Effector memory CD8-positive, alpha-beta T cell (primary cell): ENCODE measurements at places on chromosomes 2 and 18.
A peak's percentile ranks its signal among the peaks of the same experiment; 100 is the strongest.

- peaks cover 70% of the 10 kb centered on the region for H3K27me3 ChIP-seq
- no peak overlapping the region for H3K4me3 ChIP-seq
- peaks cover 3% of the 10 kb centered on the region for H3K36me3 ChIP-seq
- no peak overlapping the region for H3K27ac ChIP-seq
- no peak for DNase-seq
These were observed 6.6 kb upstream of the NTSR2 start for GRCh38 chr2:11676640-11677039.

- H3K36me3 ChIP-seq, result peaks cover 3% of the 10 kb centered on the region
- no peaks in the 10 kb centered on the region for H3K27me3 ChIP-seq
- DNase-seq, result no peak
- no peak overlapping the region for H3K27ac ChIP-seq
These were observed 33.5 kb downstream of the PTPN18 start for GRCh38 chr2:130389358-130389757.

GRCh38 chr2:170714381-170715061, 616 bp upstream of the SP5 start:
- peaks cover 84% of the 10 kb centered on the region for H3K27me3 ChIP-seq
- no peak overlapping the region for H3K27ac ChIP-seq
- peaks cover 5% of the 10 kb centered on the region for H3K36me3 ChIP-seq
- H3K4me1 ChIP-seq, result peaks cover 16% of the 10 kb centered on the region
- DNase-seq, result no peak
- peak overlapping the region; percentile 87 for H3K4me3 ChIP-seq

- peaks cover 7% of the 10 kb centered on the region for H3K36me3 ChIP-seq
- H3K27me3 ChIP-seq, result no peaks in the 10 kb centered on the region
- peaks cover 13% of the 10 kb centered on the region for H3K4me1 ChIP-seq
- H3K4me3 ChIP-seq, result no peak overlapping the region
- H3K27ac ChIP-seq, result no peak overlapping the region
These were observed 135.5 kb downstream of the MGAT5 start for GRCh38 chr2:134389381-134389780.

DNA sequence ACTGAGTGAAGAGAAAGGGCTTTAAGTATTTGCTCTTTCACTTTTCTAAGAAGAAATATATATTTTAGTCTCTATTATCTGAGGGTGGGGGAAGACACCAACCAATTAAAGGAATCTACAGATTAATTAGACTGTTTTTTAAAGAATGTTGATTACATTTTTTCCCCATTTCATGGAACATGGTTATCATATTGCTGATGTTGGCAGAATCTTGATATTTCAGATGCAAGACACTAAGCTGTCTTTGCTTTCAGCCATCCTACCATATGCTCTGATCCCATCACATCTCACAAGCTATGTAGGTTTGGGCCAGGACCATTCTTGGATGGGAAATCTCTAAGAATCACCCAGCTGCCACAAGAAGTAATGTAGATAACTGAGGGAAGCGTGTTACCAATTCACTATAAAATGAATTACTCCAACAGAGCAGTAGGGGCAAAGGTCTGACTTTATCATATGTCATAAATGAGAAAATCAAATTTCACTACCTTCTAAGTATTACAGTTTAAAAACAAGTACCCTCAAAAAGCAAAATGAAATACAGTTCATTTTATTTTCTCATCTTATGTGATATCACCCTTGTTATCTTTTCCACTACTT, 6.7 kb upstream of the TBR1 start:
- peaks cover 2% of the 10 kb centered on the region for H3K4me1 ChIP-seq
- H3K36me3 ChIP-seq, result no peaks in the 10 kb centered on the region
- no peak overlapping the region for H3K4me3 ChIP-seq
- DNase-seq, result no peak
- peaks cover 9% of the 10 kb centered on the region for H3K27me3 ChIP-seq
- no peak overlapping the region for H3K27ac ChIP-seq

DNA sequence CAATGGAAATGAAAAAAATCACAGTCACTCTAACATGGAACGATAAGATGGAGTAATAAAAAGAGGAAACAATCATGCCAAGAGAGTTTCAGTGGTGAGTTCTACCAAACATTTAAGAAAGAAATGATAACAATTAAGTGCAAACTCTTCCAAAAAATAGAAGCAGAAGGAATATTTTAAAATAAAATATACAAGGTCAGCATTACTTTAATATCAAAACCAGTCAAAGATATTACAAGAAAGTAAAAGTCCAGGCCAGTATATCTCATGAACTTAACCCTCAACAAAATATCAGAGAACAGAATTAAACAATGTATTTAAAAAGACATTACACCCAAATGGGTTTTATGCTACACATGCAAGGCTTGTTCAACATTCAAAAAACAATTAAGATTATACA, 829.4 kb downstream of the TRIB2 start:
- no peak overlapping the region for H3K27ac ChIP-seq
- no peaks in the 10 kb centered on the region for H3K27me3 ChIP-seq
- H3K4me3 ChIP-seq, result no peak overlapping the region
- DNase-seq, result no peak
- no peaks in the 10 kb centered on the region for H3K36me3 ChIP-seq

- H3K27ac ChIP-seq, result no peak overlapping the region
- H3K27me3 ChIP-seq, result peaks cover 8% of the 10 kb centered on the region
- no peak for DNase-seq
- no peaks in the 10 kb centered on the region for H3K36me3 ChIP-seq
These were observed 23.8 kb downstream of the SOWAHC start for GRCh38 chr2:109637749-109638570.

- no peaks in the 10 kb centered on the region for H3K4me1 ChIP-seq
- no peaks in the 10 kb centered on the region for H3K36me3 ChIP-seq
- DNase-seq, result no peak
- H3K4me3 ChIP-seq, result no peak overlapping the region
- H3K27ac ChIP-seq, result no peak overlapping the region
- H3K27me3 ChIP-seq, result peaks cover 15% of the 10 kb centered on the region
These were observed 17.6 kb upstream of the PPP4R1 start for GRCh38 chr18:9631814-9632496.

DNA sequence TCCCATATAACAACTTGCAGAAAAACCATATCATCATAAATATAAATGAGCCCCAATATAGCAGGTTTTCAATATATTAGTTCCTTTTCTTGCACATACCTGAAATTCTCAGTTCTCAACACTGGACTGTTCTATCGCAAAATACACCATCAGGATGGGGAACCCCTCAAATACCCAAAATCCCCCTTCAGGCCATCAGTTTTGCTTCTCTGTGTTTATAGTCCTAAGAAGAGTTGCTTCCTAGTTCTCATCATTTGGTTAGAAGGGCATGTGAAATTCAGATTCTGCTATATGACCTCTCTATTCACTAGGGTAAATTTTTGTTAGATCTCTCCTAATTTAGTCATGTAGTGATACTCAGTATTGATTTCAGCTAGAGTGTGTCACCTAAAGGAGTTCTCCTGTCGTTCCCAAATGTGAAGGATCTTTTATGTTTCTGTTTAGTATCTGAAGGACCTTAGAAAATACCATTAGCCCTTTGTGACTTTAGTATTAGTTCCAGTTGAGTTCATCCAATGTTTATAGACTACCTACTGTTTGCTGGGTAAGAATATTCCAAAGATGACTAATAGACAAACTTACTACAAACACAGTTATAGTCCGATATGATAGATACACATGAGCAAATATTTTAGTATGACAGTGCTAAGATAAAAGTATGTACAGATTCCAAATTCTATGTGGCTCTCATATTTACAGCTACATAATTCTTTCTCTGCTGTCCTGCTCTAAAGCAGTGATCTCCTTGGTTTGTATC, 115.8 kb downstream of the TTC27 start:
- no peaks in the 10 kb centered on the region for H3K4me1 ChIP-seq
- no peak overlapping the region for H3K4me3 ChIP-seq
- H3K27me3 ChIP-seq, result no peaks in the 10 kb centered on the region
- H3K27ac ChIP-seq, result no peak overlapping the region
- no peak for DNase-seq

- H3K4me3 ChIP-seq, result no peak overlapping the region
- no peak for DNase-seq
- no peak overlapping the region for H3K27ac ChIP-seq
- H3K27me3 ChIP-seq, result no peaks in the 10 kb centered on the region
- peaks cover 27% of the 10 kb centered on the region for H3K4me1 ChIP-seq
These were observed 23.0 kb downstream of the FAM110C start for GRCh38 chr2:23283-23682.

DNA sequence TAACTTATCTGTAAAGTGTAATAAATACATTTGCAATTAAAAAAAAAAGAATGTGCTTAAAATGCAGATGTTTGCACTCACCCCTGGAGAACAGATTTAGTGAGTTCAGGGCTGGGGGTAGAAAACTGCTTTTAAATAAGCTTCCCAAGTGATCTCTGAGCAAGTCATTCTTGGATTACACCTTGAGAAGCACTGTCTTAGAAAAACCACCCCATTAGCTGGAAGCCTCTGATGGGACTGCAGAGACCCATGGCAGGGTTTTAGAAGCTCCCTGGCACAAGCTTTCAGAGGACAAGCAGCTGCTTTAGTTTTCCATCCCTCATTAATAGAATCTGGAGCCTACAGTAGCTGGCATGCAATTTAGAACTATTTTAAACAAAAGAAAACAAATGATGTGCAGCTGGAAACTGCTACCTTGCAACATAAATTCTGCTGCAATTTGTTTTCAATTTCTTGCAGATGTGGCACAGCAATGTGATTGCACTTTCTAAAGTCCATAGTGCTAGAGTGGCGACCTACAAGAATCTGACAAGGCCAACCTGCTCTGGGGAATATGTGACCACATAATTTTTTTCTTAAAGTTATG, 141.5 kb downstream of the CDC42EP3 start:
- H3K27me3 ChIP-seq, result peaks cover 6% of the 10 kb centered on the region
- no peaks in the 10 kb centered on the region for H3K4me1 ChIP-seq
- no peak overlapping the region for H3K4me3 ChIP-seq
- no peak overlapping the region for H3K27ac ChIP-seq
- no peaks in the 10 kb centered on the region for H3K36me3 ChIP-seq

DNA sequence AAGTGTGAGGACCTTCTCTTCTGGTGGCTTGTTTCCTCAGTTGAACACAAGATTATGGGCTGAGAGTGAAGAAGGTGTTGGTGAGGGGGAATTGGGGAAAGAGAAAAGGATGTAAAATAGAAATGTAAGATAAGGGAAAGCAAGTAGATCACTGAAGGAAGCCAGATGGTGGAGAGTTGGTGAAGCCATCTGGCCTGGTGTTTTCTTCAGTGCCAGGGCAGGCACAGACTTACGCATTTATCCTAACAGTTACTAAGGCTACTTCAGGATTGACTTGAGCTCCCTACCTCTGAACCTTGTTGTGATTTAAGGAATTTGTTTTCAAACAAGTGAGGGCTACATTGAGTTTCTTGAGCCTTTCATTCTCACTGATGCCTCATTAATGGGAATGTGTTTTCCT, 113.8 kb downstream of the GALNT1 start:
- H3K27me3 ChIP-seq, result no peaks in the 10 kb centered on the region
- H3K36me3 ChIP-seq, result peaks cover 11% of the 10 kb centered on the region

DNA sequence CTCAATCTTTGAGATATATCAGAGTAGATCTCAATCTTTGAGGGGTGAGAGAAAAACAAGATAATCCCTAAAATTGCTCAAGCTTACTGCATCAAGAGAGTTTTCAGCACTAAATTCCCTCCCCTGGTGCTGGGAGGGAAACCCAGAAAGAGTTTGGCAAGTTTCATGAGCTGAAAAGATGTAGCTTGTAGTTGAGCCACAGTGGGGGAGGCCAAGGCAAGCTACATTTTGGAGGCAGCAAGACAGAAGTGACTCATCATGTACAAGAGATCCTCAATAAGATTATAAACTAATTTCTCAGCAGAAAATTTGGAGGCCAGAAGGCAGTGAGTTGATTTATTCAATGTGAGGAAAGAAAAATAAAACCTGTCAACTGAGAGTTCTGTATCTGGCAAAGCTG, 308.2 kb downstream of the PIEZO2 start:
- no peak overlapping the region for H3K27ac ChIP-seq
- H3K27me3 ChIP-seq, result no peaks in the 10 kb centered on the region
- no peaks in the 10 kb centered on the region for H3K36me3 ChIP-seq
- no peaks in the 10 kb centered on the region for H3K4me1 ChIP-seq
- no peak for DNase-seq

DNA sequence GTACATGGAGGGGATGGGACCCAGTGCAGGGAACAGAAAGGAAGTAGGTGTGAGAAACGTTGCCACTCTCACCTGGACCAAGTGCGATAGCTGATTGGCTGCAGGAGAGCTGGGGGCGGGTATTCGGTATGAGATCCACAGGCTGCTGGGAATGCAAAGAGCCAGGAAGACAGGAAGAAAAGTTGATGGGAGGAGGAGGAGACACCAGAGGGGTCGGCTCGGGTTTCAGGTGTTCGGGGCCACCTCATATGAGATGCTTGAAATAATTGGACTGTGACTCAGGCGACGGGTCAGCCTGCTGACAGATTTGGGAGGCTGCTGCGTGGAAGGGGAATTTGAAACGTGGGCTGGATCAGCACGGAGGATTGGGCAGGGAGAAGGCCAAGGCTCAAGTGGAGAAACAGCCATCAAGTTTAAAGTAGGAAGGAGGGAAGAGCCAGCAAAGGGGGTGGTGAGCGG, 65.1 kb downstream of the MRPS9 start:
- no peak overlapping the region for H3K4me3 ChIP-seq
- H3K4me1 ChIP-seq, result no peaks in the 10 kb centered on the region
- no peak for DNase-seq
- H3K27me3 ChIP-seq, result no peaks in the 10 kb centered on the region

DNA sequence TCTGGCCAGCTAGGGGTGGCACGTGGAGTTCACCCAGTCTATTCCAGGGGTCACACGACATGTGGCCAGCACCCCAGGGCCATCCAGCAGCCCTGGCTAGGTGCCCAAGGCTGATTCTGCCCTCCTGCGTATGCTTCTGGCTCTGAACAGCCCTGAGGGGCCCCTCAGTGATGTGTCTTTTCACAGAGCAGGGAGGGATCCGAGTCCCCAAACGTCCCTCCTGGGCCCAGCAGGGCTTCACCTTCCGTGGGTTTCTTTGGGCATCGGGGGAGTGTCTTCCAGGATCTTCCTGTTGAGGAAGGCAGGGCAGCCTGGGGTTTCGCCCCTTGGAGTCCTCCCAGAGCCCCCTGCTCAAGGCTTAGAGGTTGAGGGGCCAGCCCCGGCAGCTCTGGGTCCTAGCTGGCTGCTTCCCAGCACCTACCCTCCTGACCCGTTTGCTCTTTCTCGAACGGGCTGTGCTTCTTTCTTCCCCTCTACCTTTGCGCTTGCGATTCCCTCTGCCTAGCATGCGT, 165.9 kb downstream of the DYSF start:
- peaks cover 21% of the 10 kb centered on the region for H3K27me3 ChIP-seq
- no peak overlapping the region for H3K27ac ChIP-seq
- no peak for DNase-seq
- peaks cover 2% of the 10 kb centered on the region for H3K4me1 ChIP-seq

DNA sequence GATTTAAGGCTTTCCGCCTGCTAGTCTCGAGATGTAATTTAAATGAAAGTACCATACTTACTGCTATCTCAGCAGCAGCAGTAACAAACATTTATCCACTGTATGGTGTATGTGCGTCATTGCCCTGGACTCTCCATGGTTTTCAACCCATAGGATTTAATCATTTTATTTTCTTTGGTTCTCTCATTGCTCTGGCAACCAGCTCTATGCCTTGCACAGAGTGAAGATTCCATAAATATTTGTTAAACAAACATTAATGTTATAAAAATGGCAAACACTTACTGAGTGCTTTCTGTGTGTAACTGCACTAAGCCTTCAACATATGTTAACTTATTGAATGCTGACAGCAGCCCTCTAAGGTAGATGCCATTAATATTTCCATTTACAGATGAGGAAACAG, 1.3 kb upstream of the LMAN1 start:
- H3K27me3 ChIP-seq, result no peaks in the 10 kb centered on the region
- DNase-seq, result no peak
- no peak overlapping the region for H3K27ac ChIP-seq
- peaks cover 14% of the 10 kb centered on the region for H3K36me3 ChIP-seq
- H3K4me3 ChIP-seq, result no peak overlapping the region

- peaks cover 20% of the 10 kb centered on the region for H3K27me3 ChIP-seq
- no peak overlapping the region for H3K27ac ChIP-seq
- DNase-seq, result no peak
- no peaks in the 10 kb centered on the region for H3K36me3 ChIP-seq
- no peak overlapping the region for H3K4me3 ChIP-seq
These were observed 31.1 kb upstream of the PAX8 start for GRCh38 chr2:113309655-113310387.
